ENCODE measurements at places on chromosomes 7 and 10. TPM values are rescaled to one million over a fixed set of nuclear protein-coding genes. Genes with fewer than 3 reads are reported as not detected.

MYOF gene
- total RNA-seq: 133 TPM

TMEM140 gene
- 0.53 TPM for total RNA-seq

UROS gene
- 17.4 TPM for total RNA-seq

NEUROG3 gene
- not detected for total RNA-seq

PON1 gene
- not detected for total RNA-seq

GPR26 gene
- not detected for total RNA-seq

AP1S1 gene
- total RNA-seq: 192 TPM

ZNF488 gene
- 0.13 TPM for total RNA-seq

DNA sequence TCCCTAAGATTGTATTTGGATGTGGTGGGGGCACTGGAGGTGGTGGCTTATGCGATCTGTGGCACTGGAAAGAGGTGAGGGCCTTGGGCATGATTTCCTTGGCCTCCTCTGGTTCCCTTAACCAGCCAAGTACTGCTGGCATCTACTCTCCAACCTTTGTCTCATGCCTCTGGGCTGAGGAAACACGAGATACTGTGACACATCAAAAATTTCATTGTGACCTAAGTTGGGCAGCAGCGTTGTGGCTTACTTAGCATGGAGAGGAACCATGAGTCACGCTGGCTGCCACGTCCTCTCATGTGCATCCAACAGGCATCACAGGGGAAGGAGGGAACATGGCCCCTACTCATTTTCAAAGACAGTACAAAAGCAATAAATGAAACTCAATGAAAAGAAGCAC is 29.7 kb upstream of the GSDME start:
- peak; percentile 95 for DNase-seq

GRCh38 chr7:34208878-34209621 is 303.7 kb downstream of the BMPER start:
- no peak for DNase-seq

- no peak for DNase-seq
These were observed 167.6 kb downstream of the ZNF365 start for GRCh38 chr10:62541811-62542210.

GRCh38 chr7:114302858-114303257 is 111.8 kb upstream of the FOXP2 start:
- DNase-seq: peak; percentile 47

GRCh38 chr10:67603701-67604100 is 92.3 kb downstream of the CTNNA3 start:
- DNase-seq: peak; percentile 35

- no peak for DNase-seq
These were observed 101.1 kb downstream of the RAPGEF5 start for GRCh38 chr7:22255834-22256233.

- no peak for DNase-seq
These were observed 29.7 kb upstream of the DDC start for GRCh38 chr7:50594734-50595485.

GRCh38 chr7:130274983-130275591 is 8.4 kb downstream of the CPA2 start:
- no peak for DNase-seq

DNA sequence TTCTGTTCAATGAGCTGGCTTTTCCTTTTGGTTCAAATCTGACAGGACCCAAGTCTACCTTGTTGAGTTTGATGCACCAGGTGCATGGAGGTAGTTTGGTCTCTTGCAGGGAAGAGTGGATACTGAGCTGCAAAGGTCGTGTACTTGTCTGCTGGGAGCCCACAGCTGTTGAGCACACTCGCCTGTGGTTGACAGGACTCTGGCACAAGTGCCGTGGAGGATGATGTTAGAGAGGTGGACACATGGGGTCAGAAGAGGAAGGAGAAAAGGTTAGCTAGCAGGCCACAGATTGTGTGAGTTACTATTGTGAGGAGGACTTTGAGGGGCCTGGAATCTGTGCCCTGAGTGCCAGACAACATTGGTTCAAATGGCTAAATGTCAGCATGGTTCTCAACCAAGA is 197.3 kb downstream of the CREB5 start:
- DNase-seq: no peak

- peak; percentile 79 for DNase-seq
These were observed 432.9 kb downstream of the SORCS3 start for GRCh38 chr10:105073999-105074398.

GRCh38 chr7:18834577-18834976 is 282.9 kb downstream of the TWIST1 start:
- no peak for DNase-seq

GRCh38 chr7:85705076-85705475 is 518.2 kb upstream of the SEMA3D start:
- no peak for DNase-seq

GRCh38 chr10:103448746-103449145 is 3.4 kb downstream of the CALHM2 start:
- DNase-seq: peak; percentile 73

DNA sequence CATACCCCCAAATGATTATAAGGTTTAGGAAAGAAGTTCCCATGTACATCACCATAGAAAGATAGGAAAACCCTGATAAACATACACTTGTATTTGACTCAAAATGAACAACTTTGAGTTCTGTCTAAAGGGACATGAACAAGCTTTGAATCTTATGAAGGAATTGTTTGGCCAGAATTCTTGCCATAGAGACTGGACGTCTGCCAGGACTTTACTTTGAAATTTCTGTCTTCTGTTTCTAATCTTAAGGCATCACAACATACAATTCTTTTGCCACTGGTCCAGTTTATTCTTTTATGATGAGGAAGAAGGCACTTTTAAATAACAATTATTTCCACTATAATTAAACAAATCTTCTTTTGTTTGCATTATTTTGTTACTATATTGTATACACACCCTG is 26.2 kb upstream of the CYP26C1 start:
- DNase-seq: no peak

- no peak for DNase-seq
These were observed 7.8 kb downstream of the PTF1A start for GRCh38 chr10:23199768-23200511.

DNA sequence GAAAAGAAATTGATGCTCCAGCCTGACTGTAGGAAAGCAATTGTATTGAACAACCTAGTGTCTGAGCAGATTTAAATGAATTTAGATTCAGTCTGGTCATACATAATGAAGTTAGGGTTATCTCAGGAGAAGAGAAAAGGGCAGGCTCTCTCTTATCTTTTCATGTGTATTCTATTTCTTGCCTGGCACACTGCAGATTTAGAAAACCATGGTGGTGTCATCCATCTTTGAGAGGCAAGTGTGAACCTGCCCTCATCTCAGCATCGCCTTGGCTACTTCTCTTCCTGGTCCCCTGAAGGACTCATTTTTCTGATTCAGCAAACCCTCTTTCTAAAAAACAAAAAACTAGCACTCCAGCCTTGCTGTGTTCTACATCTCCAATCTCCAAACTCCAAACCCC is 137.7 kb downstream of the LRRC4 start:
- peak; percentile 80 for DNase-seq

DNA sequence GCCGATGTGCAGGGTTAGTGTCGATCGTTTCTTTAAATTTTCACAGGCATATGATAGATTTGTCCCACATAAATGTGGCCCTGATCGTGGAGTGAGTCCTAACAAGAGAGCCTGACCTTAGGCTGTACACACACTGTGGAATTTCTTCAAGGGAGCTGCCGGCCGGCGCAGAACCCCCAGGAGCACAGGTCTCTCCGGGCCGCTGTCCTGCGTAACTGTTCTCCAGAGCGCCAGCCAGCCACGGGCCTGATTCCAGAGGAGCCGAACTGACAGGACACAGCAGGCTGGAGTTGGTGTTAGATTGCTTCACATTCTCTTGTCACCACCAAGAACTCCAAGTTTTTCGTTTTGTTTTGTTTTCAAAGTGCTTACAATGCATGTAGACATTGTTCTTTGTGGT is 37.3 kb downstream of the SHH start:
- DNase-seq: no peak

DNA sequence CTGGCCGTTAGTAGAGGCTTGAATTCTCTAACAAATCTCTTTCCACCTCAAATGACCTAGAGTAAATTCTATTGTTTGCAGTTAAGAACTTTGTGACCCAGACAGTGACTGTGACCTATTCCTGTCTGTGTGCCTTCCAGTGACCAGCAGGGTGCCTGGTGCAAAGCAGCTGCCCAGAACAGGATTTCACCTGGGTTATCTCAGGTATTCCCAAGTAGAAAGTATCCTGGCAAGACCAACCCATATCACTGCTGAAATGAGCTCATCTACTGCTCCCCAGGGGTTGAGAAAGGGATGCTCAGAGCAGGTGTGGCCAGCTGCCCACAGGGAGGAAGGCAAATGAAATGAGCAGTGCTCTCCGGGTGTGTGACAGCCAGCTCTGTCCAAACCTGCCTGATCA is 2.1 kb upstream of the MSMB start:
- DNase-seq: no peak

DNA sequence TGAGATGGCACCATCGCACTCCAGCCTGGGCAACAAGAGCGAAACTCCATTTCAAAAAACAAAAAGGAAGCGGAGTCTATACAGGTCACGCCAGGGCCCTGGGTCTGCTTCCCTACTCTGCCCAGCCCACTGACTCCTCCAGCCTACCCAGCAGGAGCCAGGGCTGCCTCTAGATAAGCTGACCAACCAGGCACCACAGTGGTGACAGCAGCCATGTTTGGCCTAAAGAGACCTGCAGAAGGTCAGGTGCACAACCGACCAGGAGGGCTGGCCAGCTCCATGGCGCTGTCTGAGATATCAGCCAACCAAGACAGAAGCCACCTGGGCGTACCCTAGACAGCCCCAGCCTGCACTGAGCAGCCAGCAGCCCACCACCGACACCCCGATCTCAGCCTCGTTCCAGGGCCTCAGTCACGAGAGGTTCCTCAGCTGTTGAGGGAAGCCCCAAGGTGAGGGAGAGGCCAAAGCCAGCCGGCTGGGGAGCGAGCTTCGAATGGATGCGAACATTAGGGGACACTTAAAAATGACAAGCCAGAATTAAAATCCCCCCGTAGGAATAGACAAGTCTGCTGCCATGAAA is 24.4 kb upstream of the PWWP2B start:
- no peak for DNase-seq

Measured in bronchial epithelial cell (primary cell).